ENCODE measurements at places on chromosomes 4 and X.

- DNase-seq: peak; percentile 27
Measured at GRCh38 chr4:86960557-86960961, 25.7 kb downstream of the AFF1 start.

DNA sequence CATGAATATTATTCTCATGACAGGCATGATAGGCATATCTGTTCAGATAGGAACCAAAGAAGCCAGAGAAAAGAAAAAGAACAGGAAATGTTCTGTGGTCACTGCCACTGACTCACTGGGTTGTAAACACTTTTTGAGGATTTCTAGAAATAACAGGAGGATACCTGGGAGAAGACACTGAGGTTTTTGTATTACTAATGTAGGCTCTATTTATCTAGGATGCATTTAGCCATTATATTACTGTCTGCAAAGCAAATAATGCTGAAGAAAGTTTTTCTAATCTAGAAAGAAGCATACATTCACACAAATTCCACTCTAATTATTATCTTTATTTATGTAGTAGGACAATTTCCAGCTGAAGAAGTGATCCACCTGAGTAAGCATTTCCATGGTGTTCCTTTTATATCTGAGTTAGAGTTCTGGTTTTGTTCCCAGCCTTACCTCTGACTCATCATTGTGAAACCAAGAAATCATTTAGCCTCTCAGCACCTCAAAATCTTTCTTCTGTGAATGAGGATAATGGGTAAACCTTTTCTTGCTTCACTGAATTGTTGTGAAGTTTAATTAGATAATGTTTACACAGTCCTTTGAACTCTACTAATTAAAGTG, 40.2 kb upstream of the EPGN start:
- peak; percentile 57 for DNase-seq

DNA sequence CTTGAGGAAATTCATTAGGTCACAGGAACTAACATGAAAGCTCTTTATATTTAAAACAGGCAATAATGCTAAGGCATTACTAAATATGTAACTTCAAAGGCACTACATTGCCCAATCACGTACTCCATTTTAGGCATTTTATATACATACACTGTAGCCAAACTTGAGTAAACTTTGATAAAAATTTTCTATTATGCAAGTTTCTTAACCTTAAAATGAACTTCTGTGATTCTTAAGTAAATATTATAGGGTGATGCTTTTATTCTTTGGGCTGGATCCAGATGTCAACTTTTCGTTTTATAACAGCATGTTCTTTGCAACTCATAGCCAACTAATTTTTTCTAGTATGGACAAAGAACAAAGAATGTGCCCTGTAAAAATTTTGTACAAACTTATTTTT, 28.3 kb upstream of the MAP9 start:
- DNase-seq: no peak

GRCh38 chrX:54950730-54951375, 30.2 kb downstream of the TRO start:
- no peak for DNase-seq
